WERI-Rb-1 (cell line): ENCODE measurements at places on chromosomes 16 and 17.

DNA sequence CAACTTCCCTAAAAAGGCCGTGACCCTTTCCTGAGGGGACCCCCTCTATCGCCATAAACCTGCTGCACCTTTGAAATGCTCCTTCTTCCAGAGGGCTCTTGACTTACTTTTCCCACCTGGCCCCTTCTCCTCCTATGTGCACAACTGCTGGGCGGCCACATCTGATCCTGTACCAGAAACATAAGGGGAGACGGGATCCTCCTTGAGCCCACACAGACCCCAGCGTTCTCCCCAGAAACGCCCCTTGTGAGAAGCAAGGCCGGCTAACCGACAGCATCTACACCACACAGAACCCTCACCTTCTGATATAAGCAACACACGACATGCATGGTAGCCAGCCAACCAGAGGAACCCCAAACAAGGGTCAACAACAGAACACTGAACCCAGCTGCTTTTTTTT lies 14.2 kb upstream of the MNT start:
- no peak for DNase-seq

GRCh38 chr16:59339871-59340270 lies 605.8 kb upstream of the GOT2 start:
- no peak for DNase-seq

- DNase-seq, result peak; percentile 87
Measured at GRCh38 chr16:12819126-12820117, 15.7 kb upstream of the CPPED1 start.

DNA sequence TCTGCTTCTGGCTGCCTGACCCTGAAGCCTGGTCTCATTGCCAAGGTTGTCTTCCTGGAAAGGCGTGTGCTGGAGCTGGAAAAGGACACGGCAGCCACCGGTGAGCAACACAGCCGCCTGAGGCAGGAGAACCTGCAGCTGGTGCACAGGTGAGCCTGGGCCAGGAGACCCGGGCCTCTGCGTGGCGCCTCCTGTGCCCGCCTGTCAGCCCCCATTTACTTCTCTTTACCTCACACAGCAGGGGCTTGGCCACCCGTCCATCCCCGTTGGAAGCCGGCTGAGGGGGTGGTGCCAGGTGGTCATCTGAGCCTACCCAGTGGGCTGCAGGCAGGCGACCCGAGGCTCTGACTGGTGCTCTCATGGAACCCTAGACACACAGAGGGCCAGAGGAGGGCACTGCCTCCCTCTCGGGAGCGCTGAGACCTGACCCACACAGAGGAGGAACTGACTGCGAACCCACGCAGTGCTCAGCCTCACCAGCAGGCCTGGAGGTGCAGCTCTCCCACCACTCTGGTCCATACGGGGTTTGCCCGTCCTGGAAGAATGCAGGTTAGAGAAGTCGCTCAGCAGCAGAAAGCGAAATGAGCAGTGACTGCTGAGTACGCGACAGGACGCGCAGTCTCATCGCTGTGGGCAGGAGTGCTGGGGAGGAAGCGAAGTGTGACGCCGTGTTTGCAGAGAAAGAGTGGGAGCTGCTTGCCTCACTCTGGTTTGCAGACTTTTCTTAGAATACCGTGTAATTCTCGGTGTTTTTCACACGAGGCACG lies 21.9 kb upstream of the CAPN15 start:
- DNase-seq, result no peak

- DNase-seq, result no peak
Measured at GRCh38 chr17:59846394-59847165, 46.2 kb downstream of the TUBD1 start.

GRCh38 chr16:56753410-56753809 lies 23.5 kb downstream of the NUP93 start:
- no peak for DNase-seq

DNA sequence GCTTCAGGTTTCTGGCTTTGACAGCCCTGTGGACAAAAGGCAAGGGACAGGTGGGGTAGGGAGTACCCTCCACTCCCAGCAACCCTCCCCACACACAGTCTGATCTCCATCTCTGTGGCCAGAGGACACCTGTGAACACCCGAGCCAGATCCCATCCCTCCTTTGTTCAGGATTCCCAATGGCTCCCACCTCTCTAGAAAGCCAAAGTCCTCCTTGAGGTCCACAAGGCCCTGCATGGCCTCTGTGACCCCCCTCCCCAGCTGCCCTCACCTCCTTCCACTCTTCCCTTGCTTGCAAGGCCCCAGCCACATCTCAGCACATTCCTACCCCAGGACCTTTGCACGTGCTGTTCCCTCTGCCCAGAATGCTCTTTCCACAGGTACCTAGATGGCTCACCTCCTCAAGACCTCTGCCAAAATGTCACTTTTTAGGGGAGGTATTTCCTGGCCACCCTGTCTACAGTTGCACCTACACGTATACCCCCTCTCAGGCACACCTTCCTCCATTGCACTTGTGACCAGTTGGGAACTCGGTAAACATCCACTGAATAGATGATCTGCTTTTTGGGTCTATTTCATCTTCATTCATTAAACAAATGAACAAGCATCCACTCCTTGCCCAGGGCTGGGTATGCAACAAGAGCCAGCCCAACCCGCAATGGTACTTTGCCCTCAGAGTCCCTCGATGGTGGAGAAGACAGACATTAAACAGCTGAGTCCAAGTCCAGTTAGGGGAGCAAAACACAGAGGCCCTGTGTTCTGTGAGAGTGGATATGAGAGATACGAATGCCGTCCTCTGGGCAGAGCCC lies 107.0 kb downstream of the CRLF3 start:
- DNase-seq, result no peak

- DNase-seq, result peak; percentile 25
Measured at GRCh38 chr17:59746849-59747445, 39.5 kb downstream of the VMP1 start.

DNA sequence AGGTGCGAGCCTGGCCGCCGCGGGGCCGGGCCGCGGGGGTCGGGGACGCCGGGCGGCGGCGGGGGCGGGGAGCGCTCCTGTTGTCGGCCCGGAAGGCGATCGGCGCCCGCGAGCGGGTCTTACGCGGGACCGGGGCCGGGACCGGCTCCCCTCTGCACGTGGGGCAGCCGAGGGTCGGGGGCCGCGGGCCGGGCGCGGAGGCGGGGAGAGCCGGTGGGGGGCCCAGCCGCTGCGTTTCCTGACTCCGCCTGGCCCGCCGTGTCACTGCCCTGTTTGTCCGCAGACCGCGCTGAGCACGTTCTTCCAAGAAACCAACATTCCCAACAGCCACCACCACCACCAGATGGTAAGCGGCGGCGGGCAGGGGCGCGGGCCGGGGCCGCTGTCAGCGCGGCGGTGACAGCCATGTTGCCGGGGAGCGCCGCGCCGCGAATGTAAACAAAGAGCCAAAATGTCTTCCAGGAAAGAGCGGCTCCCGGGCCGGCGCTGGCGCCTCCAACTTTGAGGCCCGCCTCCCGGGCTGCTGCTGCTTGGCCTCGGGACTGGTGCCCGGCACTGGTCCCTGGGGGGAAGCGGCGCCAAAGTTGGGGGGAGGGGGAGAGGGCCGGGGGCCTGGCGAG lies 586 bp downstream of the UBALD2 start:
- DNase-seq, result peak; percentile 45

GRCh38 chr16:19410435-19411171 lies 7.1 kb upstream of the TMC5 start:
- DNase-seq, result no peak

DNA sequence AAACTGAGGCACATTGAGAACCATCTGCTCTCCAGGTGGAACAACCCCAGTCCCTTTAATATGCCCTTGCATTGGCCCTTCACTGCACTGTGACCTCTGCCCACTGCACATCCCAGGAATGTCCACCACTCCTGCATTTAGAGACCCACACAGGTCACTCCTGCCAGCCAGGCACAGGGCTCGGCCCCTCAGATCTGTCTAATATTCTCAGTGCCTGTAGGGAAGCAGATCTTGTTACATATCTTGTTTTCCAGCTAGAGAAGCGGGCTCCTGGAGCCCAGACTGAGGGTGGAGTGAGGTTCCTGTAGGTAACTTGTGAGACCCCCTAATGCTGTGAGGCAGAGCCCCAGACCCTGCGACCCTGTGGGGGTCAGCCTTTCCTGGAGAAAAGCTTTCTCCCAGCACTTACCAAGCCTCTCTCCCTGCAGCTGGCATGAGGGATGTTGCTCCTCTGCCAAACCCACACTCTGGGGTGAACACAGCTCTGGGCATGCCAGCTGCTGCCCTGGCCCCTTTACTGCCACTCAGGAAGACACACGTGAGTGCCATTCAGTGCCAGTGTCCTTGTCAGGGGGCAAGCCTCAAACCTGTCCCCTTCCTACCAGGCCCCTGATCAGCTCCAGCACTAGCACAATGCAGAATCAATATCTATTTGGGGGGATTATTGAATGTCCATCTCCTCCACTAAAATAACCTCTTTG lies 40.3 kb upstream of the CRHR1 start:
- DNase-seq, result no peak

- DNase-seq, result no peak
Measured at GRCh38 chr17:76232342-76232741, 8.0 kb downstream of the RNF157 start.

- DNase-seq, result no peak
Measured at GRCh38 chr16:85602402-85603202, 10.5 kb upstream of the GSE1 start.
